ENCODE measurements at places on chromosomes 16 and 17.

DNA sequence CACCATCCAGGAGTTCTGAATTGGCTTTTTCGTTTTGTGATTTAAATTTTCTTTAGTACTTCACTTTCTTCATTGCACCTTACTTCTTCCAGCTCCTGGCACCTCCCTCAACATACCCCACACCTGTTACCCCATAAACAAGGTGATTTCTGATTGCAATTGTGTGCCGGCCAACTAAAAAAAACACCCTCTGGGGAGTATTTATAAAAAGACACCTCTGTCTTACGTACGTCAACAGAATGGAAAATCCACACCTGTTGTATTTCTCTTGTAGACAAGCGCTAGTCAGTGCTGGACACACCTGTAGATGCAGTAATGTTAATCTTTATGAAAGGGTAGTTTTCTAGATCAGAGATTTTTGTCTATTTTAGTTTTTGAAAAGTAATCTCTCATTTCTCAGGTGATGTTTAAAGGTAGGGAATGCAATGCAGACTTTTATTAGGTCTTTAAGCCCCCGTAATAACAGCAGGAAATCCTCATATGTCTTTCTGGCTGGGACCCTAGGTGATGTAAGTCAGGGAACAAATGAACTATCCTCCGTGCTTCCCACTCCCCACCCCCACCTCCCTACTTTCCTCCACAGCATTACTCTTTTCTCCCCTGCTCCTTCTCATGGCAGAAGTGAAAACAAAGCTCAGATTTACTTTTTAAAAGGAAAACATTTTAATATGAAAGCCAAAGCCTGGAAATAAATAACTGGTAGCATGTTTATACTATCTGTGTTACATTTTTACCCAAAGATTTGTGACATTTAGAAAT lies 4.2 kb downstream of the MSI2 start:
- no peak for DNase-seq

GRCh38 chr17:45848868-45849535 lies 4.3 kb downstream of the SPPL2C start:
- DNase-seq = no peak

- DNase-seq = no peak
Measured at GRCh38 chr17:64739316-64740058, 77.4 kb upstream of the SMURF2 start.

DNA sequence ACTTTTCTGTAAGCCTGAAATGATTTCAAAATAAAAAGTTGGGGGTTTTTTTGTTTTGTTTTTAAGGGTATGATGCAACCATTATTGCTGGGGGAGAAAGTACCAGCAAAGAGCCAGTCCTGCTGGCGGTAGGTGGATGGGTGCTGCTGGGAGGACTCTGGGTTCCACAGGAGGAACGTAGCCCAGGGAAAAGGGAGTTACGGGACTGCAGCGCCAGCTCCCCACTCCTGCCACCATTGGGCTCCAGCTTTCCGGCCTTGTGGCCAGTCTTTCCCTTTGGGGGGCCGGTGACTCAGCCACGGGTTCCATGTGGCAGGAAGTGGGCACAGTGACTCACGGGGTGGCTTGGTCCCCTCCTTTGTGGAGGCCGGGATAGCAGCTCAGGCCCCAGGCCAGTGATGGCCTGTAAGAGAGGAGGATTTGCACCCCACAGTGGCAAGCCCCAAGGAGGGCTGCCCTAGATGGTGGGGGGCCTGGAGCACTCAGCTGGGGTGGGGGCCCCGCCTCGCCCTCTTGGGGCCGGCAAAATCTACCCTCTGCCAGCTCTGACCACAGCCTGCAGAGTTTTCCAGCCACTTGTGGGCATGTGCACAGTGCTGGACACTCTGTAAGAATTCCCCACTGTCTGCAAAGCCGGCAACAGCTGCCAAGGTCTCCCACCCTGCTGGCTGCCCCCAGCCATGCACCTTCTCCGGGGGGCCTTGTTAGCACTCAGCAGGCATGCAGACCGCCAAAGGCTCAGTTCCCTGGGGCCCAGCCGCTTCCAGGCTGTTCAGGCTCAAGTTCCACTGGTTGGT lies 30.4 kb downstream of the SOCS3 start:
- no peak for DNase-seq

DNA sequence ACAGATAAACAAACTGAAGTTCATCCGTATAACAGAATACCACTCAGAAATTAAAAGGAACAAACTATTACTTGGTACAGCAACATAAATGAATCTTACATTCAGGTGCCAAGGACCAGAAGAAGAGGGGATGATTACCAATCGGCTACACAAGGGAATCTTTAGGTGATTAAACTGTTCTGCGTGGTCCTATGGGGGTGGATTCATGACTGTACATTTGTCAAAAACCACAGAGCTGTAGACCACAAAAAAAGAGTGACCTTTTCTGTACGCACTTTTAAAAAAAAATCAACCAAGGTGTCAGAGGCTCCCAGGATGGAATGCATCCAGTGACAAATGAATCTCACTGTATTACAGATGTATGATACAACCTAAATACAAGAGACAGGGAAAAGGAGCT lies 110.8 kb downstream of the CDYL2 start:
- no peak for DNase-seq

GRCh38 chr16:66662445-66663194 lies 33.9 kb downstream of the CMTM4 start:
- no peak for DNase-seq

DNA sequence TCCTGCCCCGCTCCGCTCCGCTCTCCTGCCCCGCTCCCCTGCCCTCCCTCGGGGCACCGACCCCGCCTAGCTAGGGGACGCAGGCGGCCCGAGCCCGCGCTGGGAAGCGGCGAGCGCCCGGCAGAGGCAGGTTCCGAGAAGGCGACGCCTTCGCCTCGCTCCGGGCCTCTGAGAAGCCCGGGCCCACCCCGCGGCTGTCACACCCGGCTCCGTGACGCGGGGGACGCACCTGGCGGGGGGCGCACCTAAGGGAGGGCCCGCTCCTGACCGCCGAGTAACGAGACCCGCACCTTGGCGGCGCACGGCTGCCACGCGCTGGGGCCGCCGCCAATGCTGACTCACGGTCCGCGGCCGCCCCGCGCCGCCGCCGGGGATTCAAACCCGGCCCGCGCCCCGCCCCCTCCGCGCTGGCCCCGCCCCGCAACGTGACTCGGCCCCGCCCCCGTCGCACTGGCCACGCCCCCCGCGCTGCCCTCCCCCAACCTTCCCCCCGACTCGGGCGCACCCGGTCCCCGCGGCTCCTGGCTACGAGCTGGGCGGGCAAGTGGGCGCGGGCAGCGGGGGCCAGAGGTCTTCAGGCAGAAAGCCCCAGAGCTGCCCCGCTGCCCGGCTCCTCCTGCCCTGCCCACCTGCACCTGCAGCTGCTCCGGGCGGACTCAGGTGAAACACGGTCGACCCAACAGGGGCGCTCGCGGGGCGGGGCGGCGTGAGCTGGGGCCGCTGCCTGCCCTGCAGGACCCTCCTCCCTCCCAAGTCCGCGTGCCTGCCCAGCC lies 27.8 kb downstream of the GNPTG start:
- DNase-seq = peak; percentile 55

DNA sequence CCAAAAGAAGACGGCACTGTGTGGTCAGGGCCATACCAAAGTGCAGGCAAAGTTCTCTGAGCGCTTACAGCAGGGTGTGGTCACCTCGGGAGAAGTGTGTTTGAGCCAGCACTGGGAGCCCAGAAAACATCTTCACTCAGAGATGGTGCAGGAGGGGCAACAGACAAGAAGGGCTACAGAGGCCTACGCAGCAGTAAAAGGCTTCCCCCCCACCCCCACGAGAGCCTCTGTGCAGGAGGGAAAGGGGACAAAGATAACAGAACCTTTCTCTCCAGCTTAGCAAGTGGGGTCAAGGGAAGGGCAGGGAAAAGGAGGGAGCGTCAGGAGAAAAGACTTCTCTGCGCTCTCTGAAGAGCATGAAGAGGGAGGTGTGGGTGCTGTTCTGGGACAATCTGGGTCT lies 2.8 kb downstream of the VAT1 start:
- no peak for DNase-seq

DNA sequence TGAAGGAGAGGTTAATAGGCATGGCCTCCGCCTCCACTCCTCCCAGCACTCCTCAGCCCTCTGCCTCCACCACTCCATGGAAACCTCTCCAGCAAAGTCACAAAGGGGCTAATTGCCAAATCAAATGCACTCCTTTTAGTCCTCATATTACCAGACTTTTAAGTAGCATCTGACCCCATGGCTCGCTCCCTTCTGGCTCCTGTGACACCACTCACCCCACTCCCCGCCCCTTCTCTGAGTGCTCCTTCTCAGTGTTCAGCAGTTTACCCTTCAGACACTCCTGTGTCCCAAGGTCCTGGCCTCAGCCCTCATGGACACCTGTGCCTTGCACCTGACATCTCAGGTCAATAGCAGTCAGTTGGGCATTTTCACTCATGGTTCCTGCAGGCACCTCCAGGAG lies 243.5 kb upstream of the CCL2 start:
- DNase-seq = no peak

All from stimulated activated CD4-positive, alpha-beta T cell treated with anti-CD3 and anti-CD28 coated beads, Interleukin-12 subunit alpha, Interleukin-12 subunit beta, amount 100 ng/mL, for 24 hours (primary cell).